ENCODE measurements at places on chromosomes 4 and X.
A peak's percentile ranks its signal among the peaks of the same experiment; 100 is the strongest.

DNA sequence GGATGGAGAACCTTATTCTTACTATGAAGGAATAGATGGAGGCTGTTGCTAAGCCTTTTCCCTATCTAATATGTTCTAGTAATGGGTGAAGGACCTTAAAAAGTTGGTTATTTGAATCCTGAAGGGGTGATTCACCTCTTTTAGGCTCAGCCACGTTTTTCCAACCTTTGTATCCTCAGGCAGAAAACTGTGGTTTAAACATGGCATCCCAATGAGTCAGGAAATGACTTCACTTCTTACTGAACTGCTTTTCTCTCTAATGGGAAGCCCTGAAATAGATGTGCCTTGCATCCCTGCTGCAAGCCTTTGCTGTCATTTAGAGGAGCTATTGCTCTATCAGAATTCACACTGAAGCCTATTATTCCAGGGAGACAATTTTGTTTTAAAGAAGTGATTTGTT is 191.0 kb upstream of the ARX start:
- no peak for DNase-seq

DNA sequence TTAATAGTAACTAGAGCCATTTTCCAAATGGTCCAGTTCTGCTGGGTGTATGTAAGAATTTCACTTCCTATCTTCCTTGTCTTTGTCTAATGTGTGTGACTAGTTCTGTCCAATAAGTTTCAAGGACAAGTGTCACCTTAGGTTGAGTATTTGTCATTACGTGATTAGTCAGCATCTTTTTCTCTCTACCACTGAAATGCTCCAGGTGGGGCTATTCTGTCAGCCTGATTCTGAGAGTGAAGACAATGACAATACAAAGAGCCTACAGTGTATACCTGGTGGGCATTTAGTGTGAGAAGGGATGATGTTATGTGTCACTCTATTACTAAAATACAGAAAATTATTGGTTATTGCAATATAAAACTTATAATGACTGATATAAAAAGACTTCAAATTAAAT is 876.3 kb downstream of the C4orf33 start:
- no peak for DNase-seq

GRCh38 chr4:172995161-172995560 is 173.4 kb upstream of the GALNT7 start:
- DNase-seq: no peak

- DNase-seq: no peak
Observed at GRCh38 chr4:173519111-173520101, 10.6 kb downstream of the HAND2 start.

- no peak for DNase-seq
Observed at GRCh38 chr4:14345356-14345775, 656.9 kb upstream of the CPEB2 start.

- DNase-seq: no peak
Observed at GRCh38 chrX:47180346-47180745, 13.3 kb upstream of the UBA1 start.

DNA sequence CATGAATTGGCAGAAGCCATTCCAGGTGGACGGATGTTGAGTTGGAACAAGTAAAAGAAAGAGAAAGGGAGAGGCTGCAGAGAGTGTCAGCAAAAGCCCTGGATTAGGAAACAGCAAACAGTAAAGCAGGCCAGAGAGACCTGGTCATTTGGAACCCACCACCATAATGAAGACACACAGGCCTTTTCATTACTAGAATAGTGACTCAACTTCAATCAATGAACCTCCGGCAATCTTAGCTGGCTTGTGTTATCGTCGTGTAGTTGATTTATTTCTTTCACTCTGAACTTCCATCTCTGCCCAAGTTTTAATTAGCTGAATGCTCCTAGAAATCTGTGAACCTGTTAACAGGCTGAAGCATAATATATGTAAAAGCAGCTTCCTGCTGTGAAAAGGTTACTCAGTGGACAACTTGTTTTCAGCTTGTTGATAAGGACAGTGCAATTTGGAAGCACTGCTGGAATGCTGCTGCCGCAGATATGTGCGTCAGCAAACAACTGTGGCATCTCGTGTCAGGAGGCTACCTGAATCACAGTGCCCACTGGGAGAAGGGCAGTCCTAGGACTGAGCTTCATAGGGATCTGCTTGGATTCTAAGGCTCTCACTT is 68.8 kb downstream of the SPANXN4 start:
- no peak for DNase-seq

- peak; percentile 24 for DNase-seq
Observed at GRCh38 chr4:42865572-42866189, 26.8 kb upstream of the GRXCR1 start.

- DNase-seq: no peak
Observed at GRCh38 chrX:8980756-8981155, 53.2 kb downstream of the FAM9B start.

- no peak for DNase-seq
Observed at GRCh38 chr4:151315212-151315886, 10.1 kb downstream of the SH3D19 start.

DNA sequence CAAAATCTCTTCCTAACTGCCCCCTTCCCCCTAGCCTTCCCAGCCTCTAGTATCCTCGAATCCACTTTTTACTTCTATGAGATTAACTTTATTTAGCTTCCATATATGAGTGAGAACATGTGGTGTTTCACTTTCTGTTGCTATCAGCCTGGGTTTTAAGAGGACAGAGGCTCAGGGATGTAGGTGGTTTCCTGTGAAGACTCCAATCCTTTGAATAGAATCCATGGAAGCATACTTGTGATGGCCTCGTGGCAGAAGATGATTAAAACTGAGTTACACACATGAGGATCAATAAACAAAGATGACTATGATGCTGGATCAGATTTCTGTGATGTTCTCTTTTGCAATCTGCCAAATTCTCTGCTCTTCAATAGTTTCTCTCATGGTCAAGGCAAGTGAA is 29.8 kb downstream of the CD99L2 start:
- DNase-seq: no peak

- no peak for DNase-seq
Observed at GRCh38 chr4:175806727-175807126, 5.3 kb downstream of the GPM6A start.

DNA sequence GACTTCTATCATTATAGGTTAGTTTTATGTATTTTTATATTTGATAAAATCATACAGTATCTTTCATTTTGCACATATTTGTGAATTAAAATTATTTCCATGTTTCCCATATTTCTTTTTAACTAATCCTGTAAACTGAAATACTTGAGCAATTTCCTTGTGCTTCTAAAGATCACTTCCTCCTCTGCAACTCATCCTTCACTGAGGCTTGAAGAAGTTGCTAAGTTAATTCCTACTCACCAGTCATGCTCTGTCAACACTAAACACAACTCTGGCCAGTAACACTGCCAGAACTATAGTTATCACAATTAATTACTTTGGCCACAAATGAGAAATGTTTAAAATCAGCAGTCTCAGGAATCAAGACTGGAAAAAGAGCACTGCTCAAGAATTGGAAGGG is 6.7 kb downstream of the SPATA4 start:
- DNase-seq: no peak

GRCh38 chr4:87026800-87027495 is 92.1 kb downstream of the AFF1 start:
- DNase-seq: no peak

- DNase-seq: no peak
Observed at GRCh38 chrX:135393051-135393450, 28.7 kb upstream of the SMIM10L2A start.

- peak; percentile 78 for DNase-seq
Observed at GRCh38 chrX:19673375-19674040, 158.2 kb upstream of the MAP3K15 start.

- no peak for DNase-seq
Observed at GRCh38 chr4:68717999-68718398, 47.5 kb upstream of the UGT2B15 start.

DNA sequence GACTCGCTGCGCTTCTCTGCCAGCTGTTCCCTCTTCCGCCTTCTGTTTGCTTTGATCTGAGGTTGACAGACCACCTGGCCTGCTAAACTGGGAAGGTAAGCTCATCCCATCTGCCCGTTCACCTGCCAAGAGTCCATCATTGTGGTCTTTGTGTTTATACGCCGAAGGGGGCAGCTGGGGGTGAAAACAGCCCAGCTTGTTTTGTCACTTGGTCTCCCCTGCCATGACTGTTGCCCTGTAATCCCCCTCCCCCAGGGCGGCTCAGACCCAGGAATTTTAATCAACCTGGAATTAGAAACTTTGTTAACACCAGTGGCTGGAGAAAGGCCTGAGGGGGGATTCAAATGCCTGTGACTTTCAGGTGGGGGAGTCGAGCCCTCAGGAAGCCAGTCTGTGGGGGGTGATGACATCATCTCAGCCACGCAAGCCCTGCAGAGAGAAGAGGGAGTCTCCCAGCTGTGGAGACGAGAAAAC is 333.3 kb downstream of the BCOR start:
- no peak for DNase-seq

DNA sequence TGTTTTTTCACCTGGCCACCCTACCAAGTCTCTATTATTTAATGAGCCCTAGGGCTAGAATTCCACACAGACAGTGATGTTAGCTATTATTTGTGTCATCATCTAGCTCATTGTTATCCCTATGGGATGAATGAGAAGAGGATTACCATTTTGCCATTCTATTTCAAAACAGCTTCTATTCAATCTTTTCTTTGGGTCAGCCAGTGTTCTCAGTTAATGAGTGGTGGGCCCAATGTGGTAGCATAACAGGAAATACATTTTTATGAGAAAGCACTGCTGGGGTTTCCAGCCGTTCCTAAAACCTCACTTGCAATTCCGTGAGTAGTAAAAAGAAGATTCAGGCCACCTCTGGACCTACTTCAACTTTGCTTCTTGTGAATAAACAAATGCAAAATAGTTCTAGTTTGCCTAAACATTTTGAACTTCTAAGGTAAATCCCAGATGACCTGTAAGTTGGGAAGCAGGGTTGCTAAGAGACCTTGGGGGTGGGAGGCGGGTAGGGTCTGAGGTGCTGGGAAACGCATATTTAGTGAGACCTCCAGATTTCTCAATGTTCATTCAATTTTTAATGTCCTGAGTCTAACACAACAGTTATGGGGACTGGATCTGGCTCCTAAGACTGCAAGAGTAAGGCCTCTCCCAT is 24.8 kb upstream of the CYP2U1 start:
- no peak for DNase-seq

GRCh38 chrX:9557091-9557490 is 92.2 kb downstream of the TBL1X start:
- DNase-seq: no peak

GRCh38 chrX:68193234-68193633 is 240.1 kb downstream of the OPHN1 start:
- DNase-seq: no peak

GRCh38 chr4:112038861-112039260 is 106.4 kb upstream of the FAM241A start:
- no peak for DNase-seq

DNA sequence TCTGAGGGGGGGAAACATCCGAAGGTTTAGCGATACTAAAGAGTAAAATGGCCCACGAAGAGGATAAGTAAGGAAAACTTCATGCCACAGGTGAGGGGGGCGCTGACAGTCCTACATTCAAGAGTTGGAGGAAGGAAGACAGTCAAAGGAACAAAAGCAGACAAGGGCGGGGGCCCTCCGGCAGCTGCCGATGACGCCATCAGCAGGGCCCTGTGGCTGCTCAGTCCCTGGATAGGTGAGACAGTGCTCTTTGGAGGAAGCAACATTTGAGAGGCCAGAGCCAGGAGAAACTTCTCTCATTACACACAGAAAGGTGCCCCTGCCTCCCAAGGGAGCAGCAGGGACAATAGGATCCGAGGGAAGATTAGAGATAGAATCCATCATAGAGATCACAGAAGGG is 41.5 kb downstream of the RAB40AL start:
- no peak for DNase-seq

DNA sequence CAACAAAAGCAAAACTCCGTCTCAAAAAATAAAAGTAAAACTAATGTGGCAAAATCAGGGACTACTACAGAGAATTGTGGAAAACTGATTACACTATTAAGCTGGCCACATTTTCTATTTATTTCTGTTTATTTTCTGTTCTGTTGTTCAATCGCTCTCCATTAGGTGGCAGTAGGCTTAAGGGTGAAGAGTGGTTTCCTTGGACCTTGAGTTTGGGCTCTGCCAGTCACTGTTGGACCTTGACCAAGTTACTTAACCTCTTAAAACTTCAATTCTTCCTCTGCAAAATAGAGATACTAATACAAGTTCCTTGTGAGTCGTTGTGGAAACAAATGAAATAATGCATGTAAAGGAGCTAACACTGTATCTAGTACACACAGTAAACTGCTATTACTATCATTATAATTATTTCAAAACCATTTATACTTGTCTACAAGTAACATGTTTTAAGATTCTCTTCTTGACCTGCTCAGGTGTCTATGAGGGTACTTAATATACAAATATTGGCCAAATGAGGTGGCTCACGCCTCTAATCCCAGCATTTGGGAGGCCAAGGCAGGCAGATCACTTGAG is 15.2 kb downstream of the HSD17B11 start:
- no peak for DNase-seq

GRCh38 chr4:188110741-188111471 is 1.5 kb upstream of the TRIML2 start:
- no peak for DNase-seq

DNA sequence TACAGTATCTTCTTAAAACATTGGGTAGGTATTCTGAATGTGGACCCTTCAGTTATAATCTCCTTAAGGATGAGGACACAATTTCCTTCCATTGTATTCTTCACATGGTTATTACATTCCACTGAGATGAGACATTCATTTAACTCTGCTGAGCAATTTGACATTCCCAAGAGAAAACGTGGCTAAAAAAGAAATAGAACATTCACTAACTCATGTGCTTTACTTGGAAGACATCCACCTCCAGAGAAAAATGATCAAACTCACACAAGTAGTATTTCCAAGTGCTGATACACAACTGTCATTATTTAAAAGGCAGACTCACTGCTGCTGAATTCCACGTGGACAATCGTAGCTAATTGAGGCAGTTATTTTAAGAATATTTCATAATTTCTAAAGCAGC is 227.9 kb upstream of the ANKRD50 start:
- DNase-seq: no peak

GRCh38 chr4:41428601-41429279 is 109.2 kb upstream of the LIMCH1 start:
- DNase-seq: no peak

DNA sequence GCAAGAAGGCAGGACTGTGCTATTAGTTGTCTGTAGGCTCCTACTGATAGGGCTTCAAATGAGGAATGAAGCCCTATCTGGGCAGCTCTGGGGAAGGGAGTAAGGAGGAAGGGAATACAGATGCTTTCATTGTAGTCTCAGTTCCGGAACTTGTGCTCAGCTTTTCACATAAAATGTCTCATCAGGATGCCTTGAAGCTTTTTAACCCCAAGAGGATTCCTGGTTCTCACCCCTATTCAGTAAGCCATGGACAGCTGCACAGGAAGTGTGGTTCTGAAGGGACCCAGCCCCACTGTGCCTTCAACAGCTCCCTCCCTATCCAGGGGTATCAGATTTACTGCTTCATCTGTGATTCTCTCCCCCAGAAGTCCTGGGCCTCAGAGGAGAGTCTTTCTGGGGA is 5.0 kb downstream of the ARMCX5 start:
- no peak for DNase-seq

GRCh38 chr4:11073621-11074051 is 355.1 kb downstream of the HS3ST1 start:
- DNase-seq: no peak

- no peak for DNase-seq
Observed at GRCh38 chr4:86831262-86832130, 17.7 kb downstream of the SLC10A6 start.
